Thyroid gland (tissue), 4 donors: ENCODE measurements at places on chromosomes 5 and 9.

DNA sequence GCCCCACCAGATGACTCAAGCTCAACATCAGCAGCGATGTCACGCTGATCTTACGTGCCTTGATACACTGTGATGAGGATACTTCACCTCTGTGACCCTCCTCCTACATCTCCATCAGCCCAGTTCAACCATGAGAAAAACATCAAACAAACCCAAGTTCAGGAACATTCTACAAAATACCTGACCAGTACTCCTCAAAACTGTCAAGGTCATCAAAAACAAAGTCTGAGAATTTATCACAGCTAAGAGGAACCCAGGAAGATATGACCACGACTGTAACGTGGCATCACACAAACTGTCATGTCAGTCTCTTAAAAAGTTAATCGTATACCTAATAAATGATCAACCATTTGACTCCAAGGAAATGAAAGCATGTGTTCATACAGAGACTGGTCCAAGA is 90.8 kb downstream of the COL23A1 start:
- no peaks in the 10 kb centered on the region for H3K27me3 ChIP-seq
- no peak overlapping the region for H3K27ac ChIP-seq

DNA sequence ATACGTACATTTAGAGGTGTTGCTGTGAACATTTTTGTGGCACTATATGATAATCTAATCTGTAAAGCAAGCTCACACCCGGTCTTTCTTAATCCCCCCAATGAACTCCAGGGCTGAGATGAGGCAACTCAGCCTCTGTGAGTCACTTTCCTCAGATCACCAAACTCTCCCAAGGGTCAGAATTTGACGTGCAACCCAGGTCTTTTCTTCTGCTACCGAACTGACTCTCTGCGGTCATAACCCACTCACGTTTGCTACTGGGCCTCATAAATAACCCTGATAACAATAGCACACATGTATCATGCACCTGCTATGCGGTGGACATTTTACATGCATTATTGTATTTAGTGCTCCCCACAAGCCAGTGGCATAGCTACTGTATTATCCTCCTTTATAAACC is 153.1 kb downstream of the DROSHA start:
- no peaks in the 10 kb centered on the region for H3K27me3 ChIP-seq
- no peak overlapping the region for H3K27ac ChIP-seq
- DNase-seq: no peak
- H3K36me3 ChIP-seq: no peaks in the 10 kb centered on the region
- no peak overlapping the region for H3K4me3 ChIP-seq
- H3K4me1 ChIP-seq: no peaks in the 10 kb centered on the region

DNA sequence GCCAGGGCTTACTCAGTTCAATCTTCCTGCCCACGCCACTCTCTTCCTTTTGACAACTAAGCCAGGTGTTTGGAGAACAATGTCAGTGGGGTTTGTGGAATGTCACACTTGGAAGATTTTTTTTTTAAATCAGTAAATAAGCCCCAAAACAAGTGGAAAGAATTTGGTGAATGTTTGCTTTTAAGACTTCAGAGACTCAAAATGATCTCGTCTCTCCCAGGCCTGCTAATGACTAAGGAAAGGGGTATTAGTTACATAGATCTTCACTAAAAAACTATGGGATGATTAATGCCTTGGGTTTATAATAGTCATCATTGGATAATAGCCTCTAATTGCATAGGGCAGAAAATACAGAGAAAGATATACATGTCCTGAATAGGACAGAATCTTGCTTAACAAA is 166.4 kb downstream of the DMRT2 start:
- no peak overlapping the region for H3K4me3 ChIP-seq
- no peaks in the 10 kb centered on the region for H3K27me3 ChIP-seq
- no peaks in the 10 kb centered on the region for H3K36me3 ChIP-seq
- no peak overlapping the region for H3K27ac ChIP-seq
- no peaks in the 10 kb centered on the region for H3K4me1 ChIP-seq

DNA sequence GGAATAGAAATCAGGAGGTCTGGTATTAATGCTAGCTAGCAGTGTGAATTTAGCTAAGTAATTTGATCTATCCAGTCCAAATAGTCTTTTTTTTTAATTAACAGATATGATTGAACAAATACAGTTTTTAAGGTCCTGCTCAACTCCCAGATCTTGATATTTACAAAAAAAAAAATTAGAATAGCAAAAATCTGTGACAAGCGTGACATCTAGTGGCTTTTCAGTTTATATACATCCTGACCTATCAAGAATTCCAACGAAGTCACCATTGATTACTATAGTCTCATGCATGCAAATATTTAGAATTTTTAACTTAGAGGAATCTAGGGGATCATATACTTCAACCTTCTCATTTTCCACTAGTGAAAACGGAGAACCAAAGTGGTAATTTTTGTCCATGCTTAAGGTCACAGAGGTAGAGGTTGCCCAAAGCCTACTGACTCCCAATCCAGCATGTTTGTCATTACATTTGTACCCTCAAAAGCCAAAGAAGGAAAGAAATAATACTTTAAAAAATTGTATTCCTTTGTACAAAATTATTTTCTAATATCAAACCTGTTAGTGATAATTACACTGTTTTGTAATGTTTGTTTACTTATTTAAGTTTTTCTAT is 17.6 kb upstream of the TARS1 start:
- H3K27me3 ChIP-seq: no peaks in the 10 kb centered on the region
- DNase-seq: no peak
- H3K4me1 ChIP-seq: no peaks in the 10 kb centered on the region
- no peak overlapping the region for H3K27ac ChIP-seq

- no peak overlapping the region for H3K4me3 ChIP-seq
- H3K4me1 ChIP-seq: peaks cover 31% of the 10 kb centered on the region
- H3K27me3 ChIP-seq: no peaks in the 10 kb centered on the region
- H3K27ac ChIP-seq: no peak overlapping the region
- no peak for DNase-seq
Observed at GRCh38 chr9:76655121-76655541, 109.1 kb upstream of the PCA3 start.

DNA sequence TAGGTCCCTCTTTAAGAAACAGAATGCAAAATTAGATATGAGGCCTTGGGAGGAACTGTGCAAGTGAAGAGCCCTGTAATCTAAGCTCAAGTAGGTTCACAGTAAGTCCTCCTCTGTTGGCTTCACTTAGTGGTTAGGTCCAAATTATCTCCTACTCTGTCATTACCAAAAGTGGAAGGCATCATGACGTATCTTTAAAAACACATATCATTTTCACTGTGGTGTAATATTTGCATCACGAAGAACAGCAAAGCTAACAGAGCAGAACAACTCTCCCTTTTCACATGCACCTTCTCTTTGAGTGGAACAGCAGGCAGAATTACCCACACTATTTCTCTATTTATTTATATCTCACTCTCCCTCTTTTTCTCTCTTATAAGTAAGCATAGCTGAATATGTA is 240.5 kb upstream of the CCNH start:
- no peaks in the 10 kb centered on the region for H3K4me1 ChIP-seq
- no peak for DNase-seq
- no peaks in the 10 kb centered on the region for H3K27me3 ChIP-seq

- no peaks in the 10 kb centered on the region for H3K4me1 ChIP-seq
- H3K27ac ChIP-seq: no peak overlapping the region
- no peaks in the 10 kb centered on the region for H3K27me3 ChIP-seq
- H3K36me3 ChIP-seq: peaks cover 3% of the 10 kb centered on the region
Observed at GRCh38 chr9:5819174-5819573, 13.7 kb downstream of the ERMP1 start.

DNA sequence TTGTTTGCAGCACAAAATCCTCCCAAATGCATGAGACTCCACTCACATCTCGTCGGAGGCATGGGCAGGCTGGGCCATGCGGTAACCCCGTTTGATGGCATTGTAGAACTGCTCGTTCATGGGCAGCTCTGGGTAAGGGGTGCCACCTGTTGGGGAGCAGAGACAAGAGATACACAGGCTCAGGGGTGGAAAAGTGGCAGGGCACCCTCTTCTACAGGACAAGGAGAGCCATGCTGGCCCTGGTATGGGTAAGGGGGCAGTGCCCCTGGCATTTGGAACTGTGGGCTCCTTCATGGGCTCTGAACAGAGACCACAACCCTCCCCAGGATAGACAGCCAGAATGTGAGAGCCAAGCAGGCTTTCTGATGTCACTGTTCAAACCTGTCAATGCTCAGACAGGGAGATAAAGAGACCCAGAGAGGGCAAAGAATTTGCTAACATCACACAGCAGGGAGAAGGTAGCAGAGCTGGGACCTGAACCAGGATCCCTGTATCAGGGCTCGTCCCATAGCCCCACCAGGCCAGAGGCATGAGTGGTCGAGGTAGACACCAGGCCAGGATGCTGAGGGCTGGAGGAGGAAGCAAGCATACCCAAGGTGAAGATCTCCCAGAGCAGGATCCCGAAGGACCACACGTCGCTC is 33.2 kb upstream of the CSF1R start:
- no peak overlapping the region for H3K4me3 ChIP-seq
- H3K27ac ChIP-seq: no peak overlapping the region
- H3K4me1 ChIP-seq: no peaks in the 10 kb centered on the region
- no peak for DNase-seq
- no peaks in the 10 kb centered on the region for H3K27me3 ChIP-seq
- no peaks in the 10 kb centered on the region for H3K36me3 ChIP-seq

DNA sequence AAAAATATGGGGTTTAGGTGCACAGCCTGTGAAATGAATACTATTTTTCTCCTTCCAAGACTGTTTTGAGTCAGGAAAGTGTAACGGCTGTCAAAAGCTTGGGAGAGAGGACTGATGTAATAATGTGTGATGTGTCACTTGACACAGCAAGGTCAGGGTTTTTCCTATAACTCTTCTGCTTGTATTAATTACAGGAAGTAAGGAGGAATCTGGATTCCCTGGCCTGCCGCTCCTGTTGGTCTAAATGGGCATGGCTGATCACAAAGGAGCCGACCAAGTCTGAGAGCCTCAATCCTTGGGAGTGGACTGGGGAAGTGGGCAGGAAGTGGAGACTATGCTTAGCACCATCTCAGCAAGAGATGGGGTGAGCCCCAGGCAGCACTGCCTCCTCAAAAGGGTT is 16.7 kb upstream of the SLC28A3 start:
- H3K4me3 ChIP-seq: no peak overlapping the region
- H3K27me3 ChIP-seq: no peaks in the 10 kb centered on the region
- DNase-seq: no peak
- no peaks in the 10 kb centered on the region for H3K36me3 ChIP-seq

GRCh38 chr5:153565822-153566221 is 75.4 kb downstream of the GRIA1 start:
- H3K36me3 ChIP-seq: no peaks in the 10 kb centered on the region
- no peak overlapping the region for H3K27ac ChIP-seq
- no peak for DNase-seq
- no peak overlapping the region for H3K4me3 ChIP-seq

- H3K4me1 ChIP-seq: peaks cover 25% of the 10 kb centered on the region
- no peak overlapping the region for H3K4me3 ChIP-seq
- H3K27me3 ChIP-seq: no peaks in the 10 kb centered on the region
- no peak overlapping the region for H3K27ac ChIP-seq
- DNase-seq: no peak
- no peaks in the 10 kb centered on the region for H3K36me3 ChIP-seq
Observed at GRCh38 chr9:81637276-81637675, 52.1 kb downstream of the TLE1 start.

- H3K27me3 ChIP-seq: no peaks in the 10 kb centered on the region
- peak overlapping the region; percentile 42 for H3K4me3 ChIP-seq
- H3K4me1 ChIP-seq: peaks cover 13% of the 10 kb centered on the region
- DNase-seq: peak; percentile 50
- H3K27ac ChIP-seq: peak overlapping the region; percentile 90
Observed at GRCh38 chr5:177425196-177425800, 1.2 kb upstream of the GRK6 start.

DNA sequence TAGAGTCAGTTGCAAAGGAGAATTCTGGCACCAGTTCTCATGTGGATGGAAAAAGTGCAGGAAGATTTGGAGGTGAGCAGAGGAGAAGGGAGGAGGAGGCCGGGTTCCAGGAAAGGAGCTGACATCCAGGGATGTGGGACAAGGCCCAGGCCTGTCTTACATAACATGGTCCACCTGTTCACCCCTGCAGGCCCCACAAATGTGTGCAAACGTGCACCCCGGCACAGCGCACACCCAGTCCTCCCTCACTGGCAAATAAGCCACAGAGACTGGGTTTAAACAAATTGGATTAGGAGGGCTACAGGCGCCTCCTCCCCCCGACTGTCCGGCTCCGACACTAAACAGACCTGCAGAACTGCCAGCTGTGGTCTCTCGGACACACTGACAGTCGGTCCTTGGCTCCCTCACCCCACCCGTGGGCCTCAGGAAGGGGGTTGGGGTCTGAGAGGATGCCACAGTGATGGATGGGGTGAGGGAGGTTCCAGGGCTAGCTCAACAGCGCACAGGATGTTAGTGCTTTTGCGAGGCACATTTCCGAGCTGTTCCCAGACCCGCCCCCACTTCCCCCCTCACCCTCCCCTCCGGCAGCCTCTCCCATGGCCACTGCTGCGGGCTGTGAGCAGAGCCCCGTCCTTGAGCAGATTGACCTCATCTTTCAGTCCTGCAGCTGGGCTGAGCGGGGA is 43.4 kb upstream of the IL17B start:
- H3K4me1 ChIP-seq: no peaks in the 10 kb centered on the region
- H3K36me3 ChIP-seq: no peaks in the 10 kb centered on the region
- no peak for DNase-seq

DNA sequence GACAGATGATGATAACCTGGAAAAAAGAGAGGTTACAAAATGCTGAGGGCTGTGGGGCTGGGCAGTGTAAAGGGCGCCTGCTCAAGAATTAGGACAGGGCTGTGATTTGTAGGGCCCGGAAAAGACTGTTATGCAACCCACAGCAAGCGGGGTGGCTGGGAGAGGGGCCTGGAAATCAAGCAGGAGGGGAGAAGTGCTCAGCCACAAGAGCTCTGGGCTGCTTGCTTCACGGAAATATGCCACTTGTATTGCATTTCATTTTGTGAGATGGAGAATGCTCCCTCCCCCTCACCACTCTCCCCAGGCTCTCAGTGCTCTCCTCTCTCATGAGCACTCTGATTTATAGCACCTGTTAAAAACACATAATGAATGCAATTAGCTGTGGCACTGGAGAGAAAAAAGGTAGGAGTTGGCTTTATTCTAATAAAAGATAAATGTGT is 8.4 kb upstream of the HAND1 start:
- H3K27ac ChIP-seq: no peak overlapping the region
- no peak for DNase-seq
- H3K4me3 ChIP-seq: no peak overlapping the region
- H3K27me3 ChIP-seq: peaks cover 64% of the 10 kb centered on the region

DNA sequence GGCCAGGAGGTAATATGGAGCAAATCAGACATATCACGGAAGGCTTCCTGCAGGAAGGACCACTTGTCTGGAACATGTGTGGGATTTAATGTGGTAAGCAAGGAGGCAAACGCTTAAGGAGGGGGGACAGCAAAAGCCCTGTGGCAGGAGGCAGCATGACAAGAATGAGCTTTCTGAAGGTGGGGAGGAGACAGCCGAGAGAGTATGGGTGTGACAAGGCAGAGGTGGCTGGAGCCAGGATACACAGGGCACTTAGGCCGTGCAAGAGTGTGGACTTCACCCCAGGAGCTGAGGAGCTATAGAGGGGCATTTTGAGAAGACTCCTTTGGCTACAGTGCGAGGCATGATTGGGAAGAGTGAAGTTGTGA is 14.4 kb upstream of the S1PR3 start:
- H3K27ac ChIP-seq: no peak overlapping the region
- no peaks in the 10 kb centered on the region for H3K36me3 ChIP-seq
- H3K27me3 ChIP-seq: no peaks in the 10 kb centered on the region
- DNase-seq: no peak
- no peak overlapping the region for H3K4me3 ChIP-seq
- no peaks in the 10 kb centered on the region for H3K4me1 ChIP-seq

GRCh38 chr5:156201788-156202403 is 125.1 kb upstream of the SGCD start:
- H3K36me3 ChIP-seq: no peaks in the 10 kb centered on the region
- H3K27me3 ChIP-seq: no peaks in the 10 kb centered on the region
- no peak overlapping the region for H3K4me3 ChIP-seq
- peak; percentile 84 for DNase-seq
- H3K4me1 ChIP-seq: peaks cover 9% of the 10 kb centered on the region
- peak overlapping the region; percentile 77 for H3K27ac ChIP-seq
